ENCODE measurements at places on chromosomes 4 and X.

DNA sequence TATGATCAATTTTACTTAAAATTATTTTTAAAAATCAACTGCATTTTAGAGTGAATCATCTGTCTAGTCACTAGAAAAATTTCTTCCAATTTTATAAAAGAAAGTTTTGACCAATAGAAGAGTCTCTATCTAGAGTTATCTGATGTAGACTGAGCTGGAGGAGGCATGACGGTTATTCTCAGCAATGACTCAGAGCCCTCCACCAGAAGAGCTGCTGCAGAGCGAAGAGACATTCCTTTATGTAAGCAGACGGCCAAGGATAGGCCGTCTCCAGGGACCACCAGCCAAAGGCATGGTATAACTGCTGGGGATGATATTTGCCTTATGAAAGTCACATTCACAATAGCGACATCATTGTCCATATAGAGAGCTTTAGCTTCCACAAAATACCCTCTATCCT lies 23.0 kb downstream of the LDB2 start:
- DNase-seq, result no peak

DNA sequence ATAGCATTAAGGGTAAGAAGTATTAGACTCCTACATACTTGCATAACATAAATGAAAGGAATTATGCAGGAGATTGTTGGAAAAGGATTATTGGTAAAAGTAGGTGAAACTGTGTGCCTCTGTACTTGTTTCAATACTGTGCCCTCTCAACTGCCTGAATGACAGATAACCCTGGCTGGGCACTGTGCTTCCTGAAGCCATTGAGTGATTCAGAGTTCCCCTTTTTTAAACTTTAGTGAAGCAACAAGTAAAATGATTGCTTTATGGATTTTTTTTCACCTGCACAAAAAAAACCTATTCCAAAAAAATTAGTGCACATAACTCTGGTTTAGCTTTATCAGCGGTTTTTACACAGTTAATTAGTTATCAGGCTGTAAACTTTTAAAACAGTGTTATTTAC lies 204.8 kb downstream of the TRAM1L1 start:
- no peak for DNase-seq

DNA sequence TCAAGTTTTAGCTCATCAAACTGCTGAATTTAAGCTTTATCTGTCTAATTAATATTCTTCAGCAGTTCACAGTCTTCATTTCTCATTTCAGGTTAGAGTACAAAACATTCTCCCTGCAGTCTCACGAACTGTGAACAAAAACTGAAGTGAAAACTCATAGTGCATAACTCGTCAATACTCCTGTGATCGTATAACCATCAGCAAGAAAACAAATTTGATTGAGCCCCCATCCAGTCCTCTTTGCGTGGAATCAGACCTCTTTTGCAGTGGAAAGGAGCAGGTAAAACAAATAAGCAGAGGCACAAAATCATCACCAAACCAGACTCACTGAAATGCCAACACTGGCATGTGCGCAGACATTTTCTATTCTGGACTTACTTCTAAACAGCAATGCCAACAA lies 12.7 kb downstream of the ADAM29 start:
- DNase-seq, result no peak

- DNase-seq, result no peak
These were observed 27.2 kb upstream of the SMARCA5 start for GRCh38 chr4:143486314-143486713.

- DNase-seq, result no peak
These were observed at the start of gene GYG2 for GRCh38 chrX:2828344-2828958. TSS of gene GYG2 (plus strand) at chrX:2828930. CDS start at chrX:2830189, 1,259 bp downstream.

All from SK-N-MC (cell line).